ENCODE measurements at places on chromosomes 7 and 10.

DNA sequence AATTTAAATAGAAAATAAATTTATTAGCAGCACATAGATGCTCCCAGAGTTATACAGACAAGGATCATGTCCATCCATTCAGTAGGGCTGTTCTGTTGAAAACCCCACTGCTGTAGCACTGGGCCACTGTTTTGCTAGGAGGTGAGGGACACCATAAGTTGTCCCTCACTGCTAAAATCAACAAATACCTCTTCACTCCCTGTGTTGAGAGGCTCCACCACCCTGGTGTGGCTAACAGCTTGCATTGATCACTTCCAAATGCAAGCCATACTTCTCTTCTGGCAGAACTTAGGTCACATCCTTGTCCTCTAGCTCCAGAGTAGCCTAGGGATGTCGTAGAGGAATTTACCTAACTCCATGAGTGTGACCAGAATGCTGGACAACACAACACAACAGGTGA lies 55.4 kb downstream of the MDFIC start:
- no peak for DNase-seq

- DNase-seq = no peak
Observed at GRCh38 chr10:67696029-67696428, at the start of gene CTNNA3. Gene CTNNA3 (minus strand): TSS chr10:67696195.

GRCh38 chr7:151131592-151132293 lies 35.8 kb downstream of the GBX1 start:
- DNase-seq = no peak

GRCh38 chr10:75404815-75405597 lies 3.4 kb upstream of the ZNF503 start:
- DNase-seq = no peak

DNA sequence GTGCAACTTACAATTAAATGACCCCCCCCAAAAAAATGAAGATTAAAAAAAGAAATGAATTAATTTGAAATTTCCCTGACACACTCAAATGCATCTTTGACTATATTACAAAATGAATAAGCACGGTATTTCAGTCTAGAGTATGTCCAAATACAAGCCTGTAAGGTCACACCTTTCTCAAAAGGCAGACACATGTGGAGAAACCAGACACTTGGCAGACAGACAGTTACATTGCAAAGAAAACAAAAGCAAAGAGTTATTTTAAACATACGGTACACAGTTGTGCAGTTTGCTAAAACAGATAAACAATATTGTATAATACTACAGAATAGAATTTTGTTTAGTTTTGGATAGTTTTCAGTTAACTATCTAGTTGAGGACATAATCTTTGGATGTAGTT lies 153.0 kb downstream of the ATE1 start:
- no peak for DNase-seq

DNA sequence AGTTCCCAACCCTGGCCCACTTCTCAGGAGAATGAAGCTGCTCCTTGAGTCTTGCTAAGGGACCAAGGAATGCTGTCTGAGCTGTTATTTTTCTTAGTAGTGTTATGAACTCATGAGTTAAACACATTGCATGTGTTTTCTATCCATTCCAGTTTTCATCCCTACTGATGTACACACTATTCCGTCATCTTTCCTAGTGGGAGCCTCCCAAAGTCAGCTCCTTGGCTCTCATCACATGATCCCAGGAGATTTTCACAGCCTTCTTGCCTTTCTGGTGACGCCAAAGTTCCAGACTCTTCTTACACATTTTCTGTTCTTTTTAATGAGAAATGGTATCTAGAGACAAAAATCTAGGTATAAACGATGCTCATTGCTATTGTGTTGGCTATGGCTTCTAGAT lies 8.4 kb upstream of the C10orf71 start:
- no peak for DNase-seq

DNA sequence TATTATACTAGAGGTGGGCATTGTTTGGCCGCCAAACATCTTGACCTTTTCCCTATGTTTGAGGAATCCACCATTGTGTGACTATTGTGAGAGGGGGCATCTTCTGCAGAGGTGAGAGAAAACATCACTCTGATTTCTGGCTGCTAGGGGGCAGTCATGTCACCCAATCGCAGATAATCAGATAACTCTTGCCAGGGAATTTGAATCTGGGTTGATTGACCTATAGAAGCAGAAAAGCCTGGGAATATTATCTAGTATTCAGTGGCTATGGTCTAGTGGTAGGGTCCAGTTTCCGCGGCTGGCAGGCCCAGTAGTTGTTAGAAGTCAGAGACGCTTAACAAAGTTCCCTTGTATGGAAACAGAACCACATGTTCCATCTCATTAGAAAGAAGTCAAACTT lies 808.5 kb downstream of the PHTF2 start:
- DNase-seq = no peak

DNA sequence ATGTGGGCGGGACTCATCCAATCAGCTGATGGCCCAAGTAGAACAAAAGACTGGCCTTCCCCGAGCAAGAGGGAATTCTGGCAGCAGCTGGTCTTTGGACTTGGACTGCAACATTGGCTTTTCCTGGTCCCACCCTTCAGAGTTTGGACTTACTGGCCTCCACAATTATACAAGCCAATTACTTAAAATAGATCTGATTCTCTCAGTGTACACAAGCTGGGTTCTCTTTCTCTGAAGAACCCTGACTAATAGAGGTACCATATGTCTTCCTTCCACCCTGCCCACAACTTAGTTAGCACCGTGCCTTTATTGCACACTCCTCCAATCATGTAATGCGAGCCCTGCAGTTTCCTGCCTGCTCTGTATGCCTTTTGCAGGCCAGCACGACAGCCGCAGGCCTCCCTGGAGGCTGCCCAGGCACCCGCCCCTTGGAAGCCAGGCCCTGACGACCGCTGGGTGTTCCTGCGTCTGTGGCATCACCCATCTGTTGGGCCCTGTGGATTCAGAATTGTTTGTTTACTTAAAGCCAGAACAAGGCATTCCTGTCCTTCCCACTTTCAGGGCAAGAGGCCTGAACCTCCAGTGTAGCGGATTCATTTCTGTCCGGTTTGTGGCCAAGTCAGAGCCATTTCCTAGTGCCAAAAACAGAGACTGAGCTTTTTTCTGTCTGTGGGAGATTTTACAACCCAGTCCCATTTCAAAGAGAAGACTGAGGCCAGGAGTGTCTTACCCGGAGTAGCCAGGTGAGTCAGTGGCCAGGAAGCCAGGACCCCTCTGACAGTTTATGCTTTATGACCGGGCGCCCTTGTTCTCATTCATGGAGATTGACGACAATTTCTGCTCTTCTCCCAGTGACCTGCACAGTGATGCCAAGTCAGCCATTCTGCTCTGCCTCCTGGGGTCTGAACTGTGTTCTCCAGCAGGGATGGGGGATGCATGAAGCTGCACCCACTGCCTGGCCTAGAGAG lies 968 bp upstream of the INMT start:
- DNase-seq = no peak

- DNase-seq = no peak
Observed at GRCh38 chr10:43978091-43978490, 329.4 kb upstream of the ZNF32 start.

DNA sequence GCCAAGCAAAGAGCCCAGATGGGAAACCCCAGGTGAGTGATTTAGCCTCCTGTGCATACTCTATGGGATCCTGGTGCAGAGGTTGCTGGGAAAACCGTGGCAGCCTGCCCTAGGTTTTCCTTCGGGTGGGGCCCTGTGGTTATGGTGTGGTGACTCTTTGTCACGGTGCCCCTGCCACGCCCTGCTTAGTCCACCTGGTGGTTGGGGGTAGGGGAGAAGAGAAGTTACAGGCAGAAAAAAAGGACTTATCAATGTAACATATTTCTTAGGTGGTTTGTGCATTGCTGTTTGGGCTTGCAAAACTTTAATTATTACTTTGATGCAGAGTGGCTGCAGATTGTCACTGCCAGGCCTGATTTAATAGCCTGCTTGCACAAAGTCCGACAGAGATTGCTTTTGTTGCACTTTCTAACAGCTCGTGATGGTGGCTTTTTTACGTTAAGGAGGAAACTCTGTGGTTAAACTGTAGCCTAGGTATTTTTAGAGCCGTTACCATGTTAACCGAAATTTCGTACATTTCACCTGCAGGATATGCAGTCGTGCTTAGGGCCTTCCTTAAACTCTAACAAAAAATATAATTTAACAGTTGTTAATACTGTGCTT lies 197.4 kb downstream of the RNLS start:
- peak; percentile 74 for DNase-seq

DNA sequence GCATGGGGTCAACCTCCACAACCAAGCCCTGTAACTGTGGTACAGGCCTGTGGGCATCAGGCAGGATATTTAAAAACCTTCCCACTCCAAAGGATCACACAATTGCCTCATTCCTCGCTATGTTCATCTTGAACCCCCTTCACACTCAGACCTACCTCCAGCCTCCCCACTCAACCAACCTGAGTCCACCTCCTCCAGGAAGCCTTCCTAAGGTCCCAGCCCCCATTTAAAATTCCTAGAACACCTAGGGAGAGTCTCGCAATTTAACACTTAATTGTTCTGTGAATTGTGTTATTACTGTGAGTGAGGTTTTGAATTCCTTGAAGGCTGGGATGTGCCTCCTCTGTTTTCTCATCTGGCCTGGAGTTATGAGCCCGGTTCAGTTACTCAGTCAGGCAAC lies 93.1 kb upstream of the SMNDC1 start:
- DNase-seq = no peak

- no peak for DNase-seq
Observed at GRCh38 chr7:131218727-131219128, 108.9 kb upstream of the MKLN1 start.

- DNase-seq = no peak
Observed at GRCh38 chr10:68301790-68302502, 29.9 kb upstream of the HNRNPH3 start.

- DNase-seq = no peak
Observed at GRCh38 chr10:56623064-56623463, 262.0 kb upstream of the ZWINT start.

GRCh38 chr7:101164071-101164840 lies 1.1 kb downstream of the VGF start:
- no peak for DNase-seq

DNA sequence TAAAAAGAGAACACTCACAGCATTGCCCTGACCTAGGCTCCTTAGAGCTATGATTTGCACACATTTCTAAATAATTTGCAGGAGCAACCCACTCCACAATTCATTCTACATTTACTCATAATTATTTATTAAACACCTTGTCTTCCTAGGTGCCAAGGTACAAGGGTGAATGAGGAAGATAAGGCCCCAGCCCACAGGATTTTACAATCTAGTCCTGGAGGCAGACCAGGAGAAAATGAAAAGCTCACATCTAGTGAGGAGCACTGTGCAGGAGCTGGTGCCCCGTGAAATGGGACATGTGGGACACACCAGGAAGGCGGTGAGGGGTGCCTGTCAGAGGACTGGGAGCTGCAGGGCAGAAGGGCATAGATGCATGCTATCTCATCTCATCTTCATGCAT lies 59.7 kb upstream of the LRRC18 start:
- DNase-seq = no peak

GRCh38 chr10:124671486-124672075 lies 72.6 kb downstream of the FAM53B start:
- DNase-seq = no peak

- no peak for DNase-seq
Observed at GRCh38 chr10:79375321-79376077, 28.2 kb downstream of the PPIF start.

- DNase-seq = no peak
Observed at GRCh38 chr10:26488344-26488743, 50.2 kb downstream of the APBB1IP start.
